HCEC 1CT (cell line): ENCODE measurements at places on chromosomes 1 and 21.

GRCh38 chr1:40341491-40342380 is 24.6 kb upstream of the COL9A2 start:
- peak; percentile 3 for DNase-seq

DNA sequence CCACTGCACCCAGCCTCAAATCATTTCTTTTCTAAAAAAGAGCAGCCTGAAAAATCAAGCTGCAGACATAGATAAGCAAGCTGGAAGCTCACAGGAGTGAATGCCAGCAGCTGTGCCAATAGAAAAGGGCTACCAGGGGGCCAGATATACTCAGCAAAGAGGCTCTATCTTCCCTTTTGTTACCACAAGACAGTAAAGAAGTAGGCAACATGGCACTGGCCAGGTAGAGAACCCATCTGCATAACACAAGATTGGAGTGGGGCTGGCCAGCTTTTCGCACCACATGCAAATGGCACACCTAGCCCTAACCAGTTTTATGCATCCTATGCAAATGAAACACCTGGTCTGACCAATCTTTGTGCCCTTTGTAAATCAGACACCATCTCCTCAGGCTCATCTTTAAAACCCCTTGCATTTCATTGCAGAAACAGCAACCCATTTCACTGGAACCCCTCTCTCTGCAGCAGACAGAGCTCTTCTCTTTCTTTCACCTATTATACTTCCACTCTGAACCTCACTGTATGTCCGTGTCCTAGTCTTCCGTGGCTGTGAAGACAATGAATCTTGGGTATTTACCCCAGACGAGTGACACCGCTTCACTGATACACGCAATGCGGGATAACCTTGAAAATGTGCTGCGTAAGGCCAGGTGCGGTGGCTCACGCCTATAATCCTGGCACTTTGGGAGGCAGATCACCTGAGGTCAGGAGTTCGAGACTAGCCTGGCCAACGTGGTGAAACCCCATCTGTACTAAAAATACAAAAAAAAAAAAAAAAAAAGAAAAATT is 15.1 kb downstream of the CASP9 start:
- DNase-seq = no peak

DNA sequence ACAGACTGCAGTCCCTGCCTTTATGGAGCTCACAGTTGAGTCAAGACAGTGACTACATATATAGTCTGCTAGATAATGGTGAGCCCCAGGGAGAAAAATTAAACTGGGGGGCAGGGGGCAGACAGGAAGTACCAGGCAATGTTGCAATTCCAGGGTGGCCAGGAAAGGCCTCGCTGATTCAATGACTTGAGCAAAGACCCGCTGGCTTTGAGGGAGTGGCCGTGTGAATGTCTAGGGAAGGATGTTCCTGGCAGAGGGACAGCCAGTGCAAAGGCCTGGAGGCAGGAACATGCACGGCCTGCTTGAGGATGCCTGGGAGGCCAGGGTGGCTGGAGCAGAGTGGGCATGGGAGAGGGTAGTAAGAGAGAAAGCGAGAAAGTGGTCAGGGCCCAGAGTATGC is 23.0 kb upstream of the EPHA8 start:
- no peak for DNase-seq

DNA sequence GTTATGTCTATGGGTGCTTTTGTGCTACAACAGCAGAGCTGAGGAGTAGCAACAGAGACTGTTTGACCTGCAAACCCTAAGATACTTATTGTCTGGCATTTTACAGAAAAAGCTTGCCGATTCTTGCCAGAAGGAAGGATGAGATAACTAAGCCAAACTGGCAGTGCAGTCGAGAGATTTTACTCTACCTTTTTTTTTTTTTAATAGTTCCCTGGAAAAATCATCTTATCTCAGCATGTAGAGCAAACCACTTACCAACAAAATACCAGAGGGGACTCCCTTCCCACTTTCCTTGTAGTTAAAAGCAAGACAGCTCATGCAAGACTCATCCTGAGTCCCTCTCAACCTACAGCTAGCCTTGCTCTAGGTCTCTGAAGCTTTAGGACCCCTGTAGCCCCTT is 132.9 kb downstream of the SYT2 start:
- peak; percentile 50 for DNase-seq

GRCh38 chr1:152495066-152495675 is 15.4 kb upstream of the LCE5A start:
- peak; percentile 32 for DNase-seq

- DNase-seq = no peak
These were observed 18.4 kb upstream of the ABL2 start for GRCh38 chr1:179247923-179248322.

GRCh38 chr1:82542766-82543165 is 742.0 kb downstream of the ADGRL2 start:
- DNase-seq = no peak

DNA sequence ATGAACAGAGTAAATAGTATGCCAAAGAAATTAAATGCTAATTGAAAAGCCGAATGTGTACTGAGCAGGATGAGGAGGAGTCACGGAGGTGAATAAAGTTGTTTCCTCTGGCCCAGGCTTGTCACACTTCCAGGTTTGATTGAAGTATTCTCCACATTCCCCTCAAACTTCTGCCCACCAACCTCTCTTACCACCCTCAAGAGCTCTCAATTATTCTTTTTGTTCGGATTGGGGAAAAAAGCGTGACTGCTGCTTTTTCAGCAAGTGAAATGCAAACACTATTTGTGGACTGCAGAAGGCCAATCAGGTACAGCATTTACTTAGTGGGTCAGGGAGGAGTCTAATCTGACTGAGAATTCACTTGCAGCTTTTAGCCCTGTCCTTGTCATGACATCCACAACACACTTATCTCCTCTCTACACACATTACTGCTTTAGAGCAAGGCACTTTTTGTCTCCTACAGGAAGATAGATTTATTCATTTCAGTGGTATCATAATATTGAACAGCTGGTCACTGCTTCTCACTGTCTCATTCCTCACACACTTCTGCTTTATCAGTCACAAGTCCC is 375.6 kb upstream of the PRMT6 start:
- DNase-seq = no peak

- no peak for DNase-seq
These were observed 853 bp upstream of the RRAGC start for GRCh38 chr1:38860454-38860795.

DNA sequence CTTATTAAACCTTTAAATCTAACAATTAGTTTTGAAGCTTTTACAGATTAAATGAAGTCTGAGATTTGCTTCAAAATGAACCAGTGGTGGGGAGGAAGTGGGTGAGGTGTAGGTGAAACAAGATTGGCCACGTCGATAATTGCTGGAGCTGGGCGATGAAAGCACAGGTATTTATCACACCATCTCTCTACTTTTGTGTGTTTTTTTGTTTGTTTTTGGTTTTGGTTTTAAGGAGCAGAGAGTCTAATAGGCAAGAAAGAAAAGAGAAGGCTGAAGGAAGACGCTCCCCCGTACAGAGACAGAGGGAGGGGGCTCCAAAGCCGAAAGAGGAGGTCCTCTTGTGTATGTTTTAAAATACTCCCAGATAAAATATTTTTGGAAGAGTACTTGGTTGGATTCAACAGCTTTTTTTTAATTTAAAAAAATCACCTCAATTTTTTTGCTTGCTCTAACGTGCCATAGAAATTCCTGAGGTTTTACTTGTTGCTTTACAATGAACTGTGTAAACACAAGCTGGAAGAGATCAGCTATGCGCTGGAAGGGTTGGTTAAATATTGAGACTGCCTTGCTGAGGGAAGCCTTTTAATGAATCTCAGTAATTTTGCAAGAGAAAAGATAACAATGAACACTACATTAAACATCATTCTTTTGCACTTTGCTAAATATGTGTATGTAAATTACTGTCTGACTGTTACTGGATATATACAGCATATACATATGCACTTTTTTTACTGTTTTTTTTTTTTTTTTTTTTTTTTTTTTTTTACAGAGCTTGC is 6.7 kb upstream of the LGALS8 start:
- DNase-seq = peak; percentile 36

- DNase-seq = peak; percentile 65
These were observed 23.2 kb downstream of the NENF start for GRCh38 chr1:212455803-212456528.
